Activated T-helper 17 cell treated with anti-CD3 and anti-CD28 coated beads, Interleukin-2, amount 50 U/mL, for 72 hours (primary cell): ENCODE measurements at places on chromosomes 1 and 21. TPM values are rescaled to one million over a fixed set of nuclear protein-coding genes. Genes with fewer than 3 reads are reported as not detected.
A peak's percentile ranks its signal among the peaks of the same experiment; 100 is the strongest.

Gene RSPH1
- not detected for total RNA-seq

Gene SERTAD4
- total RNA-seq = not detected

Gene NBPF6
- not detected for total RNA-seq

Gene AIM2
- 123 TPM for total RNA-seq

Gene NTNG1
- not detected for total RNA-seq

Gene OR2M3
- total RNA-seq = not detected

Gene CYP4B1
- not detected for total RNA-seq

Gene TNFRSF18
- total RNA-seq = 105 TPM

DNA sequence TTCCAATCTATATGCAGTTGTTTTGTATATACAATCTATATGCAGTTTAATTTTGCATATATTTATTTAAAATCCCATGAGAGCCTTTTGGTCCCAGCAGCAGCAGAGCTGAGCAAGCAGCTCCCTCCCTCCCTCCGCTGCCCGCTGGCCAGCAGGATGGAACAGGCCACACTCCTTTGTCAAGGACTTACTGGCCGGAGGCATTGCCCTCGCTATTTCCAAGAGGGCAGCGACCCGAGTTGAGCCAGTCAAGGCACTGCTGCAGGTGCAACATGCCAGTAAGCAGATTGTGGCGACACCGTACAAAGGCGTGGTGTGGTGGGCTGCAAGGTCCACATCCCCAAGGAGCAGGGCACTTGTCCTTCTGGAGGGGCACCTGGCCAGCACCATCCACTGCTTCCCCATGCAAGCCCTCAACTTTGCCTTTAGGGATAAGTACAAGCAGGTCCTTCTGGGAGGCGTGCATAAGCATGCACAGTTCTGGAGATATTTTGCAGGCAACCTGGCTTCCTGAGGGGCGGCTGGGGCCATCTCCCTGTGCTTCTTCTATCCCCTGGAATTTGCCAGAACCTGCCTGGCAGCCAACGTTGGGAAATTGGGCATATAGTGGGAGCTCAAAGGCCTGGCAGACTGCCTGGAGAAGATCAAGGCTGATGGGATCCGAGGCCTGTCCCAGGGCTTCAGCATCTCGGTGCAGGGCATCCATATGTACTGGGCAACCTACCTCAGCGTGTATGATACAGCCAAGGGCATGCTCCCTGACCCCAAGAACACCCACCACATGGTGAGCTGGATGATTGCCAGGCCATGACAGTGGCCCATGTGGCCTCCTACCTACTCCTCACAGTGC lies 92.2 kb downstream of the OSBPL9 start:
- no peak for ATAC-seq

GRCh38 chr1:70809069-70809468 lies 238.5 kb downstream of the PTGER3 start:
- no peak for ATAC-seq

DNA sequence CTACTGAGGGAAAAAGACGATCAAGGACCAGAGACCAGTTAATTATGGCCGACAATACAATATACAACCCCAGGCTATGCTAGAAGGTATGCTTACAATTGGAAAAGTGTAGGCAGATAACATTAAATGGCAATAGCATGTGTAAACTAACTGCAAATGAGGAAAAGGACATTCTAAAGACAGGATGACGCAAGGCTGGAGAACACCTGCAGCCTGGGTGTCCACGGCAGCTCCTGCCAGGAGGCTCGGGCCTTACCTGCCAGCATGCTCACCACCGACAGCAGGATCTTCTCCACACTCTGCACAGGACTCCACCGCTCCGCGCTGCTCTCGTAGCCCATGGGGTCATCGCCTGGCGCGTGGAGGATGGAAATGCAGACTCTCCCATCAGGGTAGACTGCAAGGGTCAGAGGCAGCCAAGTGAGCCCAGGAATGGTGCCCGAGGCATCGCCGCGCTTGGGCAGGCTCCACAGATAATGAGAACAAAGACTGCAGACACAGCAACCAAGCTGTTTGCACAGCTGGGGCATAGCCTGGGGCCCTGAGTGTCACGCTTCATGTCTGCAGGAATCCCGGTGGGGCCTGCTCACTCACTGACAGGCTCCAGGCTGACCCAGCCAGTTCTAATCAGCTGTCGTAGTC lies 28.2 kb downstream of the UBE2G2 start:
- ATAC-seq = no peak

DNA sequence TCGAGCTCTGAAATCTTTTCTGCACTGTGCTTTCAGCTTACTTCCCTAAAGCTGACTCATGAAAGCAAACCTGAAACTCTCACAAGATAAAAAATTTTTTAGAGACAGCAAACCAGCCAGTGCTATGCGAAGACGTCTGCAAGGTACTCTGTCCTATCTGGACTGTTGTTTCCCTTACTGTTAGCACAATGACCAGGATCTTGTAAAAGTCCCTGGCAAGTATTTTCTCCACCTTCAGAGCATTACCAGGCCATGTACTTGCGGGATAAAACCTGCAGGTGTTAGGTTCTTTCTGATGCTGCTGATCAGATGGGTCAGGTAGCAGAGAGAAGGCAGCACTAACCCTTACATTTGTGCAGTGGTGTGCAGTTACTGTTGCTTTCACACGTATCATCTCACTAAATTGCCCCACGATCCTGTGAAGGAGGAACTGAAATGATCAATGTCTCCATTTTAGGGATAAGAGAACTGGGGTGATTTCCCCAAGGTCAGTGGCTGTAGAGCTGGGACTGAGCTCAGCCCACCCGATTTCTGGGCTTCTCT lies 56.6 kb downstream of the PLXNA2 start:
- no peak for ATAC-seq

DNA sequence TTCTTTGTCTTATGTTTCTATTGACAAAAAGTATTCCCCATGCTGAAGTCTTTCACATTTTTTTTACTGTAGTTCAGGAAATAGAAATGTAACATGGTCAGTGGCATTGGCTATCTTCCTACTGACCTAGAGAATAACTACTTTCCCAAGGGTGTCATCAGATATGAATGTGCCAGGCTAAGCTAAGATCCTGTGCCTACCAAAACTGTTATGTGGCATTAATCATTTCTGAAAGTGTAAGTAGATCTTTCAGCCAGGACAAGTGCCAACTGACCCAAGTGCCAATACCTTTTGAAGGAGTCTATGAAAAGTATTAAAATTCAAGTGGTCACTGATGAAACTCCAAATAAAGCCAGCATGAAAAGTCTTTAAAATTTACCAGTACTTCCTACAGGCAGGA lies 165.3 kb downstream of the TNFSF18 start:
- ATAC-seq = no peak

DNA sequence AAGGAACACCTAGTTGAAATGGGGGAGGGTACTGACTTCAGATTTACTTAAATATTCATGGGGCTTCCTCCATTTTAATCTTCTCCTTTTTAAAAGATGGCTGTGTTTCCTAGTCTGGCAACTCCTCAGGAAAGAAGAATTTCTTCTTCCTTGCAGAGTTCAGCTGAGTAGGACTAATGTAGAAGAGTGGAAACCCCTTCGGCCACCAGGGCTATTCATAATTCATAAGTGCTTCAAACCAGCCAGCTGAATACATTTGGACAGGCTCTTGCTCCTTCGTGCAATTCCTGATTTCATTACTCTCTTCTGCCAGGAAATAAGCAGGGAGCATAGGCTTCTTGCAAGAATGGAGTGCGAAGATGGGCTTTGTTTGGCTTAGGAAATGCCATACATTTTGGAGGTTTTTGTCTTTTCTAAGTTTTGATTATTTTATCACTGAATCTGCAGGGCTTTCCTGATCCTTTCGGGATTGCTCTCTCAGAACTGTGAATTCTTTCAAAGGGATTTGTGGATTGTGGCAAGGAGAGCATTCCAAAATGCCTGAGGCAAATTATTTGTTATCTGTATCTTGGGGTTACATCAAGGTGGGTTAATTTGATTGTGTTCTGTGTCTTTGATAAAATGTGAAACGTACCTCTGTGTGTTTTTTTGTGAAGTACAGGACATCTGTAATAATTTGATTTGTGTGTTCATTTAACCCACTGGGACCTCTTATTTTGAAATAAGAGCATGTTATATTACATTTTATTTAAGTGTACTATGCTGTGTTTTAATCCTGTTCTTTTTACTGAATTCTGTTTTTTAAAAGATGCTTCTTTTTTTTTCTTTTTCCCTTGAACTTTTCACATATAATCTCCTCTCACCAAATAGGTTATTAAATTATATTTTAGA lies 179.4 kb upstream of the SGIP1 start:
- no peak for ATAC-seq

DNA sequence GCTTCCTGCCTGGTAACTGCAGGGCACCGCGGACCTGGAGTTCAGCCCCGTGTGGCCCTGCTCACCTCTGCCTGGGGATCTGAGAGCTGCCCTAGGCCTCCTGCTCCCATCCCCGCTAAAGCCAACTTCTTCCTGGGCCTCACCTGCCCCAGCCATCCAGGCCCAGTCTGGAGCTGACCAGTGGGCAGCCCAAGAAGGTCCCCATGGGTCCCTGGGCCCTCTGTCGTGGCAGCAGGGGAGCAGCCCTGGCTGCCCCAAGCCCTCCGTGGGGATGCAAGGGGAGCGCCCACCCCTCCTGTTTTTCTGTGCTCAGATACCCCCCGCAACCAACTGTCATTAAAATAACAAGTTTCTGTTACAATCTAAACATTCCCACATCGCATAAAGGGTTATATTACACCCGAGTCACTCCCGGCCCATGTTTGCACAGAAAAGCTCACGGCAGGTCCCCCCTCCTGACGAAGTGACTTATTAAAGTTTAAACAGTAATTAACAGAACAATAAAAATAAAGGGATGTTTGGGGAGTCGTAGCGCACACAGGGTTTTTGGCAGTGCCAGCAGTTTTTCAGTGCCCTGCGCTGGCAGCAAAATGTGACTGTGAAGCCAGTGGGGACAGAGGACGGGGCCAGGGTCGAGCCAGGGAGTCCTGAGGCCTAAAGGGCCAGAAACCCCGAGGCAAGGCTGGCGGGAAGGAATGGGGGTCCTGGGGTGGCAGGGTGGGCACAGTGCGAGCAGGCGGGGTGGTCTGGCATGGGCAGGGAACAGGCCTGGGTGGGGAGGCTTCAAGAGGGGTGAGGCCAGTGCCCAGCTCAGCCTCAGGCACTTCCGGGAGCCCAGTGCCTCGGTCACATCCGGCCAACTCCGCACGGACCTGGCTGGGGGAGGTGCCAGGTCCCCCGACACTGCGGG lies 121.5 kb downstream of the CASZ1 start:
- no peak for ATAC-seq

GRCh38 chr1:227318853-227319607 lies 738 bp upstream of the CDC42BPA start:
- no peak for ATAC-seq

DNA sequence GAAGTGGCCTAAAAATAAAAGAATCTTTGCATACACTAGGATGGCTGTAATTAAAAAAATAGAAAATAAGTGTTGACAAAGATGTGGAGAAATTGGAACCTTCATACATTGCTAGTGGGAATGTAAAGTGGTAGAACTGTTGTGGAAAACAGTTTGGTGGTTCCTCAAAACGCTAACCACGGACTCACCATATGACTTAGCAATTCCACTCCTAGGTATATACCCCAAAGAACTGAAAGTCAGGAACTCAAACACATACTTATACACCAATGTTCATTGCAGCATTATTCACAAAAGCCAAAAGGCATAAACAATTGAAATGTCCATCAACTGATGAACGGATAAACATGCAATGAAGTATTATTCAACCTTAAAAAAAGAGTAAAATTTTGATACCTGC lies 10.8 kb upstream of the HMGCL start:
- ATAC-seq = peak; percentile 24

- no peak for ATAC-seq
Measured at GRCh38 chr1:107782217-107782845, 182.6 kb downstream of the VAV3 start.

- peak; percentile 5 for ATAC-seq
Measured at GRCh38 chr1:209743145-209743482, 12.7 kb upstream of the TRAF3IP3 start.

DNA sequence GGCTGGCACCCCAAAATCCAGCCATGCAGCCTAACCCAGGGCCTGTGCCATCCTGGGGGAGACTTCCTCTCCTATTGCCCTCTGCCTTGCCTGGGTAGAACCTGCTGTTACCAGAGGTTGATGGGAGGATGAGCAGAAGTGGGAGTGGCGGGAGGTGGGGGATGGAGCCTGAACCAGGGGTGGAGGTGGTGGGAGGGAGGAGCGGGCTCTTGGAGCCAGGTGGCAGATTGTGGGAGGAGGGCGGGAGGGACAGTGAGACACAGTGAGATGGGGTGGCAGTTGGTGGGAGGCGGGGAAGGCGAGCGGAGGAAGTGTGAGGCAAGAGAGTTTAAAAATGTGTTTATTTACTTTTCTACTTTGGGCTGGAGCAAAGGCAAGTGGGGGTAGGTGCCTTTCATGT lies 87.3 kb downstream of the KCNJ6 start:
- ATAC-seq = no peak

DNA sequence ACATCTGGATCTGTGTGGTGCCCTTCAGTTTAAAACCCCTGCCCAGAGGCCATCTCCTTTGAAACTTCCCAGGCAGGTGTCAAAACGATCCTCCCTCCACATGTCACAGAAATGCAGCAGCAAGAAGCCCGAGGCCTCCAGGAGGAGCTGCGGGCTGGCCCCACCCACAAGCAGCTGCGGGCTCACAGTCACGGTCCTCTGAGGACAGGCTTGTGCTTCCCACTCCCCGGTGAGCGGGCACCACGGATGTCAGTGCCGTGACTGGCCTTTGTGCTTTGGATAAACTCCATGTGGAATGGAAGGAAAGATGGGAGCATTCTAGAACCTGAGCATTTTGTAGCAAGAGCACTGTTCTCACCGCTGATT lies 65.8 kb downstream of the SIK1 start:
- ATAC-seq = no peak

GRCh38 chr1:30981172-30981571 lies 72.6 kb upstream of the SDC3 start:
- ATAC-seq = no peak

DNA sequence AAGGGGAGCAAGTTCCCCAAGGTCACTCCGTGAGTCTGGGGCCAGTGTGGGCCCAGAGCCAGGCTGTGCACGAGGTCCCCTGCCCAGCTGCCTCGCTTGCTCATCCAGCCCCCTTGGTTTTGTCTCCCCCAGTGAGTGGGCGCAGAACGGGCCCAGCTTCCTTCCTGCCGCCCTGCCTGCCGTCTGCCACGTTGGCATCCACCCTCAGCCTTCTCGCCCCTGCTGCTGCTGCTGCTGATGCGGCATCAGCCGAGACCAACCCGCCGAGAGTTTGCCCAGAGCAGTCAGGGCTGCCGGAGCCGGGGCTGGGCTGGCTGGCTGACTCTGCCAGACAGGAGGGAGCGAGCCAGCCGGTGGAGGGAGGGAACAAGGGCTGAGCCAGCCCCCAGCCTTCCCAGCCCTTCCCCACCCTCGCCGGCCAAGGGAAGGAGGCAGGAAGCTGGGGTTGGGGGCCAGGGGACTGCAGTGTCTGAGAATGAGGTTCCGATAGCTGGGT lies 31.4 kb upstream of the WASF2 start:
- peak; percentile 14 for ATAC-seq

GRCh38 chr1:221991221-221991620 lies 249.3 kb upstream of the DUSP10 start:
- ATAC-seq = no peak

DNA sequence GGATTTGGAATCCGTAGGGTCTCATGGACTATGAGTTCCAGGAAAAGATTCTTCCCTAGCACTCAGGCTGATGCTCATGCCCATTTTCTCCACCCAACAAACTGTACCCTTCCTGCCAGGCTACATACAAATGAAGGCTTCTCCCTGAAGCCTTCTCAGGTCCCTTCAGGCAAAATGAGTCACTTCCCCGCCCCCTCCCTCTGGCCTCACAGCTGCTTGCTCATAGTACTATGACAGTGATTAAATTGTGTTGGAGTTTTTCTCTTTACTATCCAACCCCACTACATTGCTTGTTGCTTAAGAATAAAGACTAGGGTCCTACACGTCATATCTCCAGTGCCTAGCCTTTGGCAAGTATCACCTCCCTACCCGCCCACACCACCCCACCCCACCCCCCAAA lies 207.6 kb upstream of the NFIA start:
- ATAC-seq = peak; percentile 79
